CD8-positive, alpha-beta T cell (primary cell): ENCODE measurements at places on chromosomes 13 and 19.

- DNase-seq, result peak; percentile 44
Observed at GRCh38 chr19:39558624-39559117, 18.7 kb upstream of the EID2 start.

- no peak for DNase-seq
Observed at GRCh38 chr13:111005808-111006505, 91.1 kb upstream of the ANKRD10 start.

- DNase-seq, result no peak
Observed at GRCh38 chr13:90455823-90456222, 891.7 kb upstream of the MIR17HG start.

GRCh38 chr13:95862408-95862807 lies 185.5 kb downstream of the DNAJC3 start:
- no peak for DNase-seq

DNA sequence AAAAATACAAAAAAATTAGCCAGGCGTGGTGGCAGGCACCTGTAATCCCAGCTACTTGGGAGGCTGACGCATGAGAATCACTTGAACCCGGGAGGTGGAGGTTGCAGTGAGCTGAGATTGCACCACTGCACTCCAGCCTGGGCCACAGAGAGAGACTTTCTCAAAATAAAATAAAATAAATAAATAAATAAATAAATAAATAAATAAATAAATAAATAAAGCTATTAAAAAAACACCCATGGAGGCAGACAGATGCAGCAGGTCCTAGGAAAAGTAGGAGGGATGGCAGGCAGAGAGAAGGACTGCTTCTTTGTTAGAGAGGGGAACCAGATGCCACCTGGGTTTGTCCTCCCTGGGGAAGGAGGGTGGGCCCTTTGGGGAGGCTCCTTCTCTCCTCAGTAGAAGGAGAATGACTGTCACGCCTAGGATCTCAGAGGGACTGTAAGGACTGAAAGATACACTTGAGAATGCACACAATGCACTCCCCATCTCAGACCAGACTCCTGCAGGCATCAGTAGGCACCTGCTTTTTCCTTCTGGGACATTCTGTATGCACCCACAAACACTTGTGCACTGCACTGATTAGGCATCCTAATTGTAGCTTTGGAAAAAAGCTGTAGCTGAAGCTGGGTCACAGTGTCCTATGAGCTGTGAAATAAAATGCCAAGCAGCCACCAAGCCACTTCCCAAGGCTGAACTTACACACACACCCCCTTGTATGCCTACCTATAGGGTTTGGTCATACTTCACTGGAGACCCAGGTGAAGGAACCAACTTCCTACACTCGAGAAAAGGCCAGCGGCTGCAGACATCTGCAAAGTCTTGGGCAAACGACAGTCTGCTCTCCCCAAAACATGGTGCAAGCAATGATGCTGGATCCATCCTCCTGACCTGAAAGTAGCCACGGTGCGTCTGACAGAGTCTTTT lies 18.9 kb upstream of the SLC35E1 start:
- DNase-seq, result no peak

DNA sequence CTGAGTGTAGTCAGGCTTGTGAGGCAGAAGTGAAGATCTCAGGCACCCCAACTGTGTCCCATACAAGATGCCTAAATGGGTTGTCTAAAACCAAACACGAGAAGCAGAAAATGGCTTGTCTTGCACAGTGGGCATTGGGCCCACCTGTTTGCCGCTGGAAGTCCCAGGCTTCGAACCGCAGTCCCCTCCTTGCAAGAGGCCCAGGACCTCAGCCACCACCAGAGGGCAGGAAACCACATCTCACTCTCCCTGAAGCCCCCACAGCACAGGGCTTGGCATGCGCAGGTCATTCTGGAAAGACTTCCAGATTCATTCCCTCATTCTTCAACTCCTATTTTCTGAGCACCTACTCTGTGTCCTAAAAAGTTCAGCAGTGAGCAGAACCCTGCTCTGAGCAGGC lies 973.7 kb downstream of the UQCRFS1 start:
- DNase-seq, result peak; percentile 9

- DNase-seq, result no peak
Observed at GRCh38 chr19:41606215-41606837, 20.5 kb downstream of the CEACAM4 start.

- DNase-seq, result peak; percentile 71
Observed at GRCh38 chr19:48290771-48291488, 21.0 kb downstream of the ZNF114 start.

- no peak for DNase-seq
Observed at GRCh38 chr13:20028953-20029352, 70.4 kb downstream of the ZMYM2 start.

DNA sequence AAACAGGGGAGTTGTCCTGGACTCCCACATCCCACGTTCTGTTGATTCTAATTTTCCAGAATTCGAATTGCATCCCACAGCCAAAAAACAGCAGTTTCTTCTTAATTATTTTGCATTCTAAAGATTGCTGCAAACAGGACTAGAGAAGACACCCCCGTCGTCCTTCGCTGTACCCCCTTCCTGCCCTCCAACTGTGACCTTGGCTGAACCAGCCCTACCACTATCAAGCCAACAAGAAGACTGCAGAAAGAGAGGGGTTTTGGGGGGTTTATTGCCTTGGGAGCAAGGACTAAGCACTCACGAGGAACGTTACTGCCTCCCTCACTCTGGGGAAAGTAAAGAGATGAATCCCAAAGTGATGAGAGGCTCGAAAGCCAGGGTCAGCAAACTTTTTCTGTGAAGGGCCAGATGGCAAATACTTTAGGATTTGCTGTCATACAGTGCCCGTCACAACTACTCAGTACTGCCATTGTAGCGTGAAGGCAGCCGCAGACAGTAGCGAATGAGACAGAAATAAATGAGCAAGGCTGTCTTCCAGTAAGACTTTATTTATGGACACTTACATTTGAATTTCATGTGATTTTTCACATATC lies 32.5 kb upstream of the KATNAL1 start:
- no peak for DNase-seq

DNA sequence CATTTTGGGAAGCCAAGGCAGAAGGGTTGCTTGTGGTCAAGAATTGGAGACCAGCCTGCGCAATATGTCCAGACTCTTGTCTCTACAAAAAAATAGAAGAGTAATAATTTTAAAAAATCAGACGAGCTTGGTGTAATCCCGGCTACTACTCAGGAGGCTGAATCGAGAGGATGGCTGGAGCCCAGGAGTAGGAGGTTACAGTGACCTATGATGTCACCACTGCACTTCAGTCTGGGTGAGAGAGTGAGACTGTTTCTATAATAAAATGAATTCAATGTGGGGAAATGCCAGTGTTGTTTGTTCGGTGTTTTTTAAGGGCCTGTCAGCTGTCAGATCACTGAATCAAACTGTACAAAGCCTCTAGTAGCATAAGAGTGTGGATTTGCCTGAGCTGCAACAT lies 1.2 kb upstream of the FBXL3 start:
- DNase-seq, result no peak

DNA sequence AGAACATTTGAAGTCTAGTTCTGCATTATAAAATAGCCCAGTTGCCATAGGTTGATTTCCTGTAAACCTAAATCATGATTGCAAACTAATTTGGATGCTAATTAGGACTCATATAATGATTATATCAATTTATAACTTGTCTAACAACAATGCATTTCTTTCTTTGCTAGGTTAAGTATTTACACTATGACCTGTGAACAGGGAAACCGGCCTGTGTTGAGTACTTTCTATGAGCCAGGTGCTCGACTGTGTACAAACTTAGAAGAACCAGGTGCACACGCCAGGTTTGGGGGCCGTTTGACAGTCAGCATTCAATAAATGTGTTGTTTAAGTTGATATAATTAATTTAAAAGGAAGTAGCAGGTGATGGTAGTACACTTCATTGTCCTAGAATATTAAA lies 203.1 kb downstream of the TM9SF2 start:
- no peak for DNase-seq

DNA sequence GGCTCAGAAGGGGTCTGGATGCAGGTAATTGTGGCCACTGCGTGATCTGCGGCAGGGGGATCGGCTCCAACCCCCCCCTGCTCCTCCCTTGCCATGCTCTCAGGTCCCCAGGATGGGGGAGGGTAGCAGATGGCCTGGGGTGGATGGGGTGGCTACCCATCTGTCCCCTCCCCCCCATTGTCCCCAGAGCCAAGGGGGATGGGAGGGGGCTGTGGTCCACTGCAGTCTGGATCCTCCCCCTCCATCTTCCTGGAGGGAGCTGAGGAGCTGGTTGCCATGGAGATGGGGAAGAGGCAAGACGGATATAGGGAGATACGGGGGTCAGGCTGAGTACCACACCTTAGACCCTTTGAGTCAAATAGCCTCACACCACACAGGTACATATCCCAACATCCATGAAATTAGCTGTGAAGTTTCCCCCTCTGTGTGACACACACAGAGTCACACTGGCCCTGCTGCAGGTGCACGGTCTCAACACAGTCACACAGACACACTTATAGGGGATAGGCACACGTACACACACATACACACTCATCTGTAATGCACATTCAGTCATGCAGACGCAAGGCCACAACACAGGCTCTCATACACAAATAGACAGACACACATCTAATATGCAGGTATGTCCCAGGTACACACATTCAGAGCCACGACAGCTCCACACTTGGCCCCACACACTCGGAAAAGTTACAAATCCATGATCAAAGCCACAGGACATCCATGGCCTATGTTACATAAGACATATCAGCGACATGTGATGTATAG lies 1.8 kb upstream of the NOVA2 start:
- DNase-seq, result no peak

DNA sequence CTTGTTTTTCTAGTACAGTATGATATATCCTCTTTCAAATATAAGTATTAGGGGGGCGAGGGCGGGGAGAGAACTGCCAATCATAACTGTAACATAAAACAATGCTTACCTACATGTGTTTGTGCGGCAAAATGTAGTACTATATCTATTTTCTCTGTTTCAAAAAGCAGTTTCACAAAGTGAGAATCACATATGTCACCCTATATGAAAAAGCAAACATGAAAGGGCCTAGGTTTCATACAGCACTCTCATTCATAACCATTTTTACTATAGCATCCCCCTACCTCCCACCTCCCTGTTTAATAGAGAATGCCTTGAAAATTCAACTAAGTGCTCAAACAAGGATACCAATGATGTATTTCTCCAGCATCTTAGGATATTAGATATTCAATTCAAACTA lies 5.2 kb downstream of the TGDS start:
- DNase-seq, result no peak

GRCh38 chr19:3324405-3324856 lies 42.0 kb upstream of the NFIC start:
- peak; percentile 68 for DNase-seq
